ENCODE measurements at places on chromosomes 6 and 20.

DNA sequence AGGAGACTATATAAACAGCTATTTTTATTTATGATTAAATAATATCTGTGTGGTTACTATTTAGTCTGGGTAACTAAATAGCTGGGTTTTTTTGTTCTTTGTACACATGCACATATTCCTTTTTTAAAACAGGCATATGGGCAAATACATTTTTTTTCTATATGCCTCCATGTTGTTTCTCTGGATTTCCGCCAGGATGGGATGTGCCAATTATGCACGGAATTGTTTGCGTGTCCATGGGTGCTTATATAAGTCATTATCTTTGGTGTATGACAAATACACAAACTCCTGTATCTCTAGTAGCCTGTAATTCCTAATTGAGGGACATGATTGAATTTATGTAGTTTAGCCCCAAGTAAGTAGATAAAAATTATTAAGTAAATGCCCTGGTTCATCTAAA, 226.9 kb downstream of the BCKDHB start:
- DNase-seq = no peak

DNA sequence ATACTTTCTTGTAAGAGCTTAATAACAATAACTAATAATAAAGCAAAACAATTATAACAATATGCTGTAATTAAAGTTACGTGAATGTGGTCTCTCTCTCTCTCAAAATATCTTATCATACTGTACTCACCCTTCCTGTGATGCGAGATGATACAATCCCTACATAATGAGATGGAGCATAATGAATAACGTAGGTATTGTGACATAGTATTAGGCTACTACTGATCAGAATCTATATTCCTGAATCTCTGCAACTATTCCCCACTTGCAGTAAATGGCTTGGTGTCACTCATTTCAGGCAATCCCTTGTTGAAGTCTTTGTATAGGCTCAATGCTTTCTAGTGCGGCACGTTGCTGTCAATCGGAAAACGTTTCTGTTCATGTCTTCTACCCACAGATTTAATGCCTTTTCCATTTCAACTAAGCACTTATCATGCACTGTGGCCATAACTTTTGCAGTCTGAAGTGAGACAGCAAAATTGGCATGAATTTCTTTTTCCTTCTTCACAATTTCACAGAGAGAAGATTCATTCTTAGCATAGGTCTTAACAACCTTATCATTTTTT, 32.3 kb downstream of the MOXD1 start:
- DNase-seq = no peak

GRCh38 chr6:119160911-119161310, 82.4 kb upstream of the FAM184A start:
- no peak for DNase-seq

DNA sequence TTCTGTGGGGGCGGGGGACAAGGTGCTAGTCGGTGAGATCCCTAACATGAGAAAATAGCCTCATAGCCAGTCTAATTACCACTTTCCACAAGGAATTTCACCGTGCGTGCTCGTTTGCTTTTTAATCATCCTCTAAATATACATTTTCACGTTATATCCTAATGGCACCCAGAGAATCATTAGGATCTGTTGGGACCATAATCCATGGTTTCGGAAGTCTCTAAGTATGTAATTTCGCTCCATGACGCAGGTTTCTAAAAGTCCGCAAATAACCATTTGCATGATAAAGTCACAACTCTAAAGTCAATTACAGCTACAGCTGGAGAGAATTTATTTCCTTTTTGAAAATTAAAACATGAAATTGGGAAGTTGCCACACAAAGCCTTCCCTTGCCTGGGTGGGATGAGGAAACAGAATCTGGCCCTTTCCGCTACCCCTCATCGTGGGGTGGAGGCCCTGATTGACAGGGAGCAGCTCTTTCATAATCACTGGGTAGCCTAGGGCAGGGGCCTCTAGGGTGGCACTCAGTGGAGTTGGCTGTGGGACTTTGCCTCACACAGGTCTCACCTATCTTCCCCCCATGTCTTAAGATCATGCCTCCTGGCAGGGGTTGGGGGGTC, 81.9 kb downstream of the LRFN2 start:
- no peak for DNase-seq

DNA sequence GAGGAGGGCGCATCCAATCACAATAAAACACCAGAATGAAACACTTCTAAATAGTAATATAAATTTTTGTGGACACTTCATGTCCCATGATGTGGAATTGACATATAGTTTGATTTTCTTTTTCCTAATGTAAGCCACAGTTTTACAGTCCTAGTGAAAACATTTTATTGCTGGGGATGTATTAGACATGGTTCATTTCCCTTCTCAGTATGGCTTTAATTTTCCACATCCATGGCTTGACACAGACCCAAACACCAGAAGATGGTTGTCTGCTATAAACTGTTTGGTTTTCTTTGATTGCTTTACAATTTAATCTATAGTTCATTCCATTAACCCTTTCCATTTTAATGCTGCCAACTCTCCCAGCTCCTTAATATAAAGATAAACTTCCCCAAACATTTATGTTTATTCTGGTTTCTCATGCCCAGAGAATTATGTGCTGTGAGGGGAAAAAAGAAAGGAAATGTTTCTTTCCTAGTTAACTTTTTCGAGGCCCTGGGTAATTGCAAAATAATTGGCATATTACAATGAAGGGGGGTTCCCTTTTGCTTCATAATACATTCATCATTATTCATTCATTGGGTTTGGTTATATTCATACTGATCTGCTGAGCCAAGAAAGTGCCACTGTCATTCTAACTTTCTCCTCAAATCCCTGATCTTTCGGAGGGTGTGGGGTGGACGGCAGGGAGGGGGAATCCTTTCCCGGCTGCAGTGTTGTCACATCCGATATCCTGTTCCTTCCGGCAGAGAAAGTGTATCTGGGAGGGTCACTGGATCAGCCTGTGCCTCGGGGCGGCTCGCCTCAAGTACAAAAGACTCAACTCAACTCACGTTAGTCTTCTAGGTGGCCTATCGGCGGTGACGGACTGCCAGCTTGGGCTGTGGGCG, 127.6 kb upstream of the TFAP2D start:
- DNase-seq = no peak

GRCh38 chr6:50699051-50699775, 14.1 kb upstream of the TFAP2D start:
- no peak for DNase-seq

DNA sequence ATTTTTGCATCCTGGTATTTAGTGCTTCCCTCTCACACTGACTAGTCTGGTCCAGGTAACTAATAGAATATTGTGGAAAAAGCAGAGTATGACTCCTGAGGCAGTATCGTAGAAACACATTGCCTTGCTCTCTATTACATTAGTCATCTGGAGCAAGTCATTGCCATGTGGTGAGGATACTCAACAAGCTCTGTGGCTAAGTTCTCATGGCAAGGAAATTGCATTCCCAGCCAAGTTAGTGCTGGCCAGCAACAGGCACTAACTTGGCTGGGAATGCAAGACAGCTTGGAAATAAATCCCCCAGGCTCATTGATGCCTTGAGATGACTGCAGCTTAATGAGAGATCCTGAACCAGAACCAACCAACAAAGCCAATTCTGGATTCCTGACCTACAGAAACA, 39.7 kb upstream of the HTR1B start:
- no peak for DNase-seq

GRCh38 chr20:24770628-24771541, 178.2 kb upstream of the CST7 start:
- no peak for DNase-seq

GRCh38 chr6:161238081-161238480, 35.8 kb downstream of the AGPAT4 start:
- DNase-seq = no peak

- DNase-seq = no peak
Observed at GRCh38 chr6:43760210-43761168, 9.5 kb upstream of the VEGFA start.

DNA sequence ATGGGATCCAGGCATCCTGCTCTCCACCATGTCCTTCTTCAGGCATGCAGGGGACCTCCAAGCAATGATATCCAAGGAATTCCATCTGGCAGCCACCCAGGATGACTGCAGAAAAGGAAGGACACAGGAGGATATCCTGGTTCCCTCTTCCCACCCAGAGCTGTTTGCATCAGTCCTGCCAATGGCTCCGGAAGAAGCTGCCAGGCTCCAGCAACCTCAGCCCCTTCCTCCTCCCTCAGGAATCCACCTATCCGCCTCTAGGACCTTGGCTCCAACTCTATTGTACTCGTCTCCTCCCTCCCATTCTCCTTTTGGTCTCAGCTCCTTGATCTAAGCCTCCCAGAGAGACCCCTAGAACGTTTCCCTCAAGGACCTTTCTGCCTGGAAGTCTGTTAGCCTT, 733 bp upstream of the PSORS1C2 start:
- no peak for DNase-seq

DNA sequence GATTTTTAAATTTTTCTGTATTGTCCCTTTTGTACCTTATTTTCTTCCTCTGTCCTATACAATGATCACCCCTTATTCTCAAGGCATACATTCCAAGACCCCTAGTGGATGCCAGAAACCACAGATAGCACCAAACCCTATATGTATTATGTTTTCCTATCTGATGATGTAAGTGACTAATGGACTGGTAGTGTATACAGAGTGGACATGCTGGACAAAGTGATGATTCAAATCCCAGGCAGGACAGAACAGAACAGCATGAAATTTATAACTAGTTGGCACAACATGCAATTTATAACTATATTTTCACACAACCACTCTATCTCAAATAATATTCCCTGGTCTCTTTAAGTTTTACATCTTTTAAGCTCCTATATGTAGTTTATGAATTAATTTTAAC, 205.6 kb upstream of the FLRT3 start:
- no peak for DNase-seq

DNA sequence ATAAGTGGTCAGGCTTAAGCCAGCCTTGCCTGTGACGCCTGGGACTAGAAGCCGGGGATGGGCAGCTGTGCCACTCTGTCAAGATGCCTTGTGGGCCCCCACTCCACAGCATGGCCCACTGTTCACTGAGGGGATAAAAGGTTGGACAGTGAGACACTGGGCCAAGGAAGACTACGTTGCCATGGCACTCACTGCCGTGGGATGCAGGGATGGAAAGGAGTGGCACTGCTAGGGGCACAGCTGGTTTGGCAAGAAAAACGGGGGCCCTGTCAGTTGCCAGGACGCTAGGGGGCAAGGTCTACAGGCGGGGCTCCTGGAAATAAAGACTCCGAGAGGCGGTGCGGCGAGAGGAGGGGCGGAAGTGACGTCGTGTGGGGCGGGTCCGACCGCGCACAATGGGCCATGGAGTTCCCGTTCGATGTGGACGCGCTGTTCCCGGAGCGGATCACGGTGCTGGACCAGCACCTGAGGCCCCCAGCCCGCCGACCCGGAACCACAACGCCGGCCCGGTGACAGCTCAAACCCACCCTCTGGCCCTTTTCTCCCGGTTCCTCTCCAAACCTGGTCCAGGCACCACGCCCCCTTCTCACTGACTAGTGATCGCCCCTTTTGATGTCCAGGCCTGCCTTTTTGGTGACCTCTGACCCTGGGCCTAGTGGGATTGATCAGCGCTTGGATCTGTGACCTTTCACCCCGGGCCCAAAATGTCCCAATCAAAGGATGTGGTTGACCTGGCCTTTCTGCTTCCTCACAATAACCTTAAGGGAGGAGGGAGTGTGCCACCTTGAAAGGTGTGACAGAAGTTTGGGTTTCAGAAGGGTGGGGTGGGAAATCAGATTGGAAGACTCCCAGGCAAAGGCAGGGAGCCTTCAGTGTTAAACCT, at the start of gene ATAT1:
Gene ATAT1 (plus strand): TSS at position 391 of the 883 bp plus-strand sequence.
- DNase-seq = peak; percentile 89

DNA sequence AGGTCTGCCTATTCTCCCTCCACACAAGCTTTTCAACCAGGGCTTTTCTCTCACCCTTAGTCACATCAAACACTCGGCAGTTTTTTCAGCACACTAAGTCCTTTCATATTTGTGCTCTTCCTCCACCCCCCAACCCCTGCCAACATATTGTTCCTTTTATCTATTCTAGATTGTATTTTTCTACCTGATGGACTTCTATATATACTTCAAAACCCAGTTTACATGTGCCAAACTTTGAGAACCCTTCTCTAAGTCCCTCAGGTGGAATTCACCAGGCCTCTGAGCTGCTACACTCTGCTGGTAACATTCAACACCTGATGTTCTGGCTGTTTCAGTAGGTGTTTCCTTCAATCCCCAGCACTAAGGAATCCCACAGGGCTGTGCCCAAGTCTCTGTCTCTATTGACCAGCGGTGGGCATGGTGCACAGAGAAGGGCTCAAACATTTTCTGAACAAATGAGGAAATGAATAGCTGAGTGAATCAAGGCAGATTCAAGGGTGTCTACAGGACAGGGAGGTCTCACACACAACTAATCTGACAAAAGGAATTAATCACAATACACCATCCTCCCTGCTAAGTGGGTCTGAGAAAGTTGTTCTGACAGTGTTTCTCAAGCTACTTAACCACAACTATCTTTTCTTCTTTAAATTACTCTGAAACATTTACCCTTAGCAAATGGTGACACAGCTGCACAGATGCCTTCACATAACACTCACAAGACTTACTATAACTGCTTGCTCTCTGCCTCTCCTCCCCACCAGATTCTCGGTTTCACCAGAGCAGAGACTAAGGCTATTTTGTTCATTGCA, 166.5 kb downstream of the TSHZ2 start:
- DNase-seq = no peak

GRCh38 chr20:20228351-20228750, 139.6 kb upstream of the INSM1 start:
- peak; percentile 37 for DNase-seq

- DNase-seq = no peak
Observed at GRCh38 chr20:32991383-32991782, 12.8 kb downstream of the SUN5 start.

DNA sequence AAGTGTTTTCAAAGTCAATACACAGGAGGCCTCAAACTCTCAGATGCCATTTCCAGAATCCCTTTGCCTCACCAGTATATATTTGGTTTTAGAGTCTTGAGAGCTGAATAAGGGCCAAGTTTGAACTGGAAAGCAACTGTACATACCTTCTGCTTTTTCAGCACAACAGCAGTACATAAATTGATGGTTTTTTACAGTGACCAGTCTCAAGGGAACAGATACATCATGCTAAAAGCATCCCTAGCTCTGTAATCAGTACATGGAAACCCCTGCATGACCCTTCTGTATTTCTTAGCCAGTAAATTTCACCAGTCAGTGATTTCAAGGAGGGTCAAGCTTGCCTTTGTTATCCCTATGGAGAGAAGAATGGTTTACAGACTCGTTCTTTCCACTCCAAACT, 40.6 kb upstream of the ECHDC1 start:
- DNase-seq = no peak

DNA sequence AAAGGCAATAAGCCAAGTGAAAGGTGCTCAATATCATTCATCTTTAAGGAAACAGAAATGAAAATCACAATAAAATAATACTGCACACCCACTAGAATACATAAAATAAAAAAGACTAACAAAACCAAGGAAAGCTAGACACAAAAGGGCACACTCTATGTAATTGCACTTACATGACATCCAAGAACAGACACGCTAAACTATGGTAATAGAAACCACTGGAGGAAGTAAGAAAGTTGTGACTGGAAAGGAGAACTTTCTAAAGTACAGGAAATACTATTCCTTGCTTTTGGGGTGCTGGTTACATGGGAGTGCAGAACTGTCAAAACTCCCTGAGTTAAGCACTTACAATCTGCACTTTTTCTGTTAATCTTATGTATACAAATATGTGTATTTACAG, 253.7 kb upstream of the RUNX2 start:
- no peak for DNase-seq

GRCh38 chr6:106579281-106579680, 50.0 kb downstream of the RTN4IP1 start:
- DNase-seq = no peak

- DNase-seq = no peak
Observed at GRCh38 chr6:165618241-165618640, 44.8 kb downstream of the PDE10A start.

Measured in G401 (cell line).